ENCODE measurements at places on chromosomes 1 and 21.

GRCh38 chr1:8090241-8090702 is 64.2 kb upstream of the ERRFI1 start:
- no peak for DNase-seq

- DNase-seq, result no peak
Measured at GRCh38 chr21:46118316-46119143, 20.6 kb downstream of the COL6A2 start.

DNA sequence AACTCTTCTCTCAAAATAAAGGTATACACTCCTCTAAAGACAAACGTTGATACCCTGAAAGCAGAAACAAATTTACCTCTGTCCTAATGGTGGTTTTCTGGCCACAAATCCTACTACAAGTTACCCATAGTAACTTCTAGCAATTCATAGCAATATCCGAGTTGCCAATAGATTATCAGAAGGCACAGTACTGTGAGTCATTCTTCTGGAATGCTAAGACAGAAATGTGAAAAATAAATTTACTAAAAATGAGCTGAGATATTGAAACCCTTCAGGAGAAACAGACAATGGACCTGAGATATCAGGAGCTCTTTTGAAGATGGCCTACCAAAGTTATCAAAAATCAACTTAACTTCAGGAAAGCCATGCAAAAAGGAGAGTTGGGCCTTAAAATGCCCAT is 715.0 kb upstream of the ADAMTS5 start:
- no peak for DNase-seq

GRCh38 chr1:14787604-14788003 is 189.1 kb downstream of the KAZN start:
- no peak for DNase-seq

DNA sequence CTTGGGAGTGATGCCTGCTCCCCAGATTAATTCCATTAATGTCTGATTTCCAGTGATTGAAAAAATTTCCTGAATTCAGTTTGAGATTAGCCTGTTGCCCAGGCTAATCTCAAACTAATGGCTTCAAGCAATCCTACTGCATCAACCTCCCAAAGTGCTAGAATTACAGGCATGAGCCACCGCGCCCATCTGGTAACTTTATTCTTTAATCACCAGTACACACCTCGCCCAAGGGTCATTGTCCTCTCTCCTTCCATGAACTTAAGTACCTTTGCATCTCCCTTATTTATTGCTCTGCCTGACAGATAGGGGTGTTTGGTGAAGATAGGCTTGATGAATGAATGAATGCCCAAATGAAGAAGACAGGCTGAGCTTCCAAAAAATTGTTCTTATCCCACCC is 366.5 kb downstream of the SIPA1L2 start:
- no peak for DNase-seq

DNA sequence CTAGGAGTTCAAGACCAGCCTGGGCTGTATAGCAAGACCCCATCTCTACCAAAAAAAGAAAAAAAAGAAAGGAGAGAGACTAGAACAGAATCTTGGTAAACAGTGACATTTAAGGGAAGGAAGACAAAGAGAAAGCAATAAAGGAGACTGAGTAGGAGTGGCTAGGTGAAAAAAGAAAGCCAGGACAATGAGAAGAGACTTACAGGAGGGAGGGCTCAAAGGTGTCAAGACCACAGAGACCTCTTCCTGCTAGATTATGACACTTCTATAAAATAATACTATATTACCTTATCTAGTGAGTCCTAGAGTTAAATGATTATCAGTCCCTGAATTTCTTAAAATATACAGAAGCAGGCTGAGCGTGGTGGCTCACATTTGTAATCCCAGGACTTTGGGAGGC is 10.1 kb upstream of the EPRS1 start:
- no peak for DNase-seq
